ENCODE measurements at places on chromosomes 12 and 14. TPM values are rescaled to one million over a fixed set of nuclear protein-coding genes. Genes with fewer than 3 reads are reported as not detected.

IFNG-AS1 gene
- total RNA-seq: 0.31 TPM

TMTC1 gene
- total RNA-seq: 38.2 TPM

HSPA2 gene
- total RNA-seq: 10.3 TPM

KIF5A gene
- 97.0 TPM for total RNA-seq

ATP6V1D gene
- 138 TPM for total RNA-seq

OAS2 gene
- total RNA-seq: 2.5 TPM
